ENCODE measurements at places on chromosomes 7 and 10.

- peak; percentile 68 for DNase-seq
Measured at GRCh38 chr10:62817121-62817765, 1.1 kb upstream of the EGR2 start.

- no peak for DNase-seq
Measured at GRCh38 chr7:90713628-90714027, 117.5 kb downstream of the CDK14 start.

DNA sequence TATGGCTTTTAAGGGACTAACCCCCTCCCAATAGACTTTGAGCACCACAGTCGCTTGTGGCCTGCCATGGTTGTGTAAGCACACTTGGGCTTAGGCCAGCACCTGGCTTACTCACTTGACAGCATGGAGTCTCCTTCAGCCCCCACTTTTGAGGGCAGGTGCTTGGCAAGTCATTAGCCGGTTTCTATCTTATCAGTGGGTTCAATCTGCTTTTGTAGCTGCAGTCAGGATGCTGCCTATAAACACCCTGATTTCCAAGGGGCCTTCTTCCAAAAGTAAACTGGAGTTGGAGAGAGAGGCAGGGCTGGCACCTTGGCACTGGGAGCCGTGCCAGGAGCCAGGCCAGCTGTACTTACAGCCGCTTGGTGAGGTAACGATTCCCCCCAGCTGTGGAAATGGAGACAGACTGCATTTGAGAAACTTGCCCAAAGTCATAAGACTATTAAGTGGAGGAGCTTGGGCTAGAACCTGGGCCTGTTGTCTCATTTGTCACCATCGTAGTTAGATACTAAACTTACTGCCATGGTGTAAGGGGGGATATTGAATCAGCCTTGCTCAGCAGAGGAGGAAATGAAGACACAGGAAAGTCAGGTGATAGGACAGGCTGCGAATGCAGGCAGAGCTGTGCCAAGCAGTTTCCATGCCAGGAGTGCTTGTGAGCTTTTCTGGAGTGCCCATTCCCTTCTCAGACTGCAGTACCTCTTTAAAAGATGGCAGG is 92.2 kb upstream of the EFCAB10 start:
- DNase-seq = no peak

DNA sequence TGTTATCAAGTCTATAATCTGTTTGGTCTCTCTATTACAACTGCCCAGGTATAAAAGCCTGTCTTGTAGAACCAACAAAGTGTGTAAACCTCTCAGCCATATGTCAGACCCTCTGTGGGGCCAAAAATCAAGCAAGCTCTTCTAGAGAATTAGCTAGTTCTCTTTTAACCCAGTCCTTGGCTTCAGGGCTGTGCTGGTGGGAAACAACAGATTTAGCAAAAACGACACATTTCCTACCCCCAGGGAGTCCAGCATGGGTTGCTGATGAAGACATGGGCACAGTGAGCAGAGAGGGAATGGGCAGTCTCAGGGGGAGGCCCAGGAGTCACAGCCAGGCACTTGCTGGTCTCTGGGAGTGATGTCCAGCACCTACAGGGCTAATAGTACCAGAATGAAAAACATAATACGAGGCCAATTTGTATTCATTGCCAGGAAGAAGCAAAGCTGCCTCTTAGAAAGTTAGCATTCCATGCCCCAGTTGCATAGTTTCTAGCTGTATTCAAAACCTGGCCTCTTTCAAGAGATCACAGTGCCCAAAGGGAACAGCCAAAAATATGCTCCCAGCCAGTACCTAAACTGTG is 80.1 kb downstream of the FRMD4A start:
- DNase-seq = no peak

DNA sequence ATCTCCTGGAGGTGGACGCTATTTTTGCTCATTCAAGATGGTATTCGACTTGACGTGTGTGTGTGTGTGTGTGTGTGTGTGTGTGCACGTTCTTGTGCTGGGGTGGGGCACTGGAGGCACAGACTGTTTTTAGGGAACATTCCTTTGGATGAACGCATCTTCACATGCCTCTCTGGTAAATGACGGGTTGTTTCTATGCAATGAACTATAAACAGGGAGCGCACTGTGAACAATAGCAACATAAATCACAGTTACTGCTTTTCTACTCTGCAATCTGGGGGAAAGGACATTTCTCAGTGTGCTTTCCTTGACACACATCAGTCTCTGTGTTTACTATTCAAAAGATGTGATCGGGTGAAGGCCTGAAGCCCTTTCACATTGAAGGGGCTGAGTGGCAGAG is 120.1 kb upstream of the PITRM1 start:
- no peak for DNase-seq

DNA sequence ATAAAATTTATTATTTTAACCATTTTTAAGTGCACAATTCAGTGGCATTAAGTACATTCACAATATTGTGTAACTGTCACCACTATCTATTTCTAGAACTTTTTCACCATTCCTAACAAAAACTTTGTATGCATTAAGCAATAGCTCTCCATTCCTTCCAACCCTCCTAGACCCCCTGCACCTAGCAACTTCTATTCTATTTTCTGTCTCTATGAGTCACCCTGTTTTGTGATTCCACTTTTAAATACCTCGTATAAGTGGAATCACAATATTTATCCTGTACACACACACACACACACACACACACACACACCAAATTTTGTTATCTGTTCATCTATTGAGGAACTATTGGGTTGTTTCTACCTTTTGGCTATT is 89.2 kb downstream of the ARID5B start:
- DNase-seq = no peak

DNA sequence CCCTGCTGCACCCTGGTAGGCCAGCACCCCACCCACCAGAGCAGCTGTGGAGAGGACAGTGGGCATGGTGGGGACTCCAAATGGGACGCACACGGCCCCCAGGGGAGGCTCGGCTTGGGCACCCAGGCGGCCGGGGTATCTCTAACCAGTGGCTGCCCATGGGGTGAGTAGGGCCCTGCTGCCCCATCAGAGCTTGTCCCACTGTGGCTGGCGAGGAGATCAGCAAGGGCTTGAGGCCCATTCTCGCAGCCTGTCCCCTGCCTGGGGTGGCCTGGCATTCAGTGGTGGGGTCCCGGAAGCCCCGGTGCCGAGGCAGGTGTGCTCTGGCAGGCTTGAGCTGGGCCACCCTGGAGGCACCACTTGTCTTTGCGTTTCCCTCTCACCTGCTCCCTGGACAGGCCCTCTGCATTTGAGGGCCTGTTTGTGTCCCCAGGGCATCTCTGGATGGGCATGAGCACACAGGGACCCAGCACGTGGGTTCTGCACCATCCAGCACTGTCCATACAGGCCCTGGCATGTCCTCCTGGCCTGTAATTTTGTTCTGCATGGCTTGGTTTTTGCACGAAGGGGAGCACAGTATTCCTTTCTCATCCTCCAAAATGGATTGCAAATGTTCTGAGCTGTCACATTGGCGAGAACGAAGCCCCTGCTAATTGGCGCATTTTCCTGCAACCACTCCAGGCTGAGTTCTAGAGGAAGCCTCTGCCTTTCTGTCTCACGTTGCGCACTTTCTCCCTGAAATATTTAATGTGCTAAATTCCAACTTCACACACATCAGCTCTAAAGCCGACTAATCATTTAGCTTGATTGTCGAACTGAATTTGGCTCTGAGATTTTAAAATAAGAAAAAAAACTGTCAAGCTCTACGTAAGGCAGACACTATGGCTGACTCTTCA is 27.2 kb downstream of the PWWP2B start:
- DNase-seq = no peak

DNA sequence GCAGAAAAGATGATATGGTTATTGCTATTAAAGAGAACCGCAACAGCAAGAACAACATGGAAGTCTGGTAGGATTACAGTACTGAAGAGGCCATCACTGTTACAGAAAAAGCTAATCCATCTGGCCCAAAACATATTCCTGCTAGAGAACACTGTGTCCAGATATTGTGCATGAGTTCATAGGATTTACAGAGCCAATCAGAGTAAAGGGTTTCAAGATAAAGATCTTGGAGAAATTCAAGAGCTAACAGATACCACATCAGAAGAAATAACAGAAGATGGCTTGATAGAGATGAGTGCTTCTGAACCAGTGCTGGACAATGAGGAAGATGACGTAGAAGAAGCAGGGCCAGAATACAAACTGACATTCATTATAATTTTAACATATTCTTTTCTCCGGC is 58.7 kb downstream of the MINDY3 start:
- no peak for DNase-seq

GRCh38 chr7:23672033-23672432 is 8.0 kb upstream of the FAM221A start:
- DNase-seq = no peak

DNA sequence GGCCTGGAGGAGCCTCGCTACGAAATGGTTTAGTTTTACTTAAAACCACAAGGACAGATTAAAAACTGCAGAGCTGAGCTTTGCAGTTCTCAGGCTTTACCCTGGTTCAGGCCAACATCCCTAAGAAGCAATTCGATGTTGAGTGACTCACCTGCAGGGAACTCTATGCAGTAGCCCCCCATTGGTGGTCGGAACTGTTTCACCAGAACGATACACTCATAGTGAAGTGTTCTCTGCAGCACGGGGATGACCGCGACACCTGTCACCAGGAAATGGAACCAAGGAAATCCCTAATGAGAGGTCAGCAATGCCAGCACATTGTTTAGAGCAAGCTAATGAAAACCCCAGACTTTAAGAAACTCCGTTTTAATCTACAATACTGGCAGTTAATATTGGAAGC is 18.0 kb downstream of the NUDT5 start:
- DNase-seq = no peak

GRCh38 chr10:3484306-3485056 is 300.5 kb downstream of the KLF6 start:
- DNase-seq = no peak

- no peak for DNase-seq
Measured at GRCh38 chr7:117572856-117573620, 93.2 kb downstream of the CFTR start.

DNA sequence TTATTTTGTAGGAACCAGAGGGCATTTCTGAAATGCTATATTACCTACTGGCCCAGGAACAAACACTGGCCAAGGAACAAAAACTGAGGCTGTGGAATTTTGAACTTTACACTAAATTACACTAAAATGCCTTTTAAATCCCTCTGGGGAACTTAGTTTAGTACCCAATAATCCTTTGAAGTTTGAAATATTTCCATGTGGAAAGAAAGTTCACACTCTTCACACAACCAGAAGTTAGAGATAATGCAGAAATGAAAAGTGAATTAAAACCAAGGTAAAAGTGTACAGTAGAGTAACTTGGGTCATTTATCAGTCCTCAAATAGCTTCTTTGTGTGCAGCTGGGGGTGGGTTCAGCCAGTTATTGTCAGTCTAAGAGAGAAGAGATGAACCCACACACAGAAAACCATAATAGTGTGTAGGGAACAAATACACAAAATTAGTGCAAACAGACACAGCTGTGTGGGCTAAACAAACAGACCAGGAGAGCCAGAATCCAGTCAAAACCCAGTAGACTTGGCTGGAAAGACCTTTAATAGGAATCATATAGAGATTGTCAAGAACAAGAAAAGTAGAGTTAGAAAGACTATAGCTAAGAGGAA is 46.5 kb upstream of the DGKI start:
- no peak for DNase-seq

DNA sequence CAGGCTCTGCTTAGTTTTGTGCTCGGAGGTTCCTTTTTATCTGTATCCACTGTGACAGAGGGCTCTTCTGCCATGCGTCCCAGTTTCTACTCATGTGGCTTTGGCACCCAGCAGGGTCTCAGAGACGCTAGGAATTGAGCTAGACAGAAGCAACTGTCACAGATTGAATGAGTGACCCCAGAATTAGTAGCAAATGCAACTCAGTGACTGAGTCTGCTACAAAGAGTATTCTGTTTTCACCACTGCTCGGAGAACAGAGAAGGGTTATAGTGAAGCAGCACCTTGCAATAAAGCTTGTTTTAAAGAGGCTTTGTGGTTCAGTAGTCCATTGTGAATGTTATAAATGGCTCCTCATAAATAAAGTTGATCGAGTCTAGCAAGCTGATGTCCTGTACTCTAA is 113.2 kb downstream of the DNAH11 start:
- DNase-seq = no peak

GRCh38 chr10:77879710-77880109 is 46.8 kb downstream of the DLG5 start:
- DNase-seq = no peak

DNA sequence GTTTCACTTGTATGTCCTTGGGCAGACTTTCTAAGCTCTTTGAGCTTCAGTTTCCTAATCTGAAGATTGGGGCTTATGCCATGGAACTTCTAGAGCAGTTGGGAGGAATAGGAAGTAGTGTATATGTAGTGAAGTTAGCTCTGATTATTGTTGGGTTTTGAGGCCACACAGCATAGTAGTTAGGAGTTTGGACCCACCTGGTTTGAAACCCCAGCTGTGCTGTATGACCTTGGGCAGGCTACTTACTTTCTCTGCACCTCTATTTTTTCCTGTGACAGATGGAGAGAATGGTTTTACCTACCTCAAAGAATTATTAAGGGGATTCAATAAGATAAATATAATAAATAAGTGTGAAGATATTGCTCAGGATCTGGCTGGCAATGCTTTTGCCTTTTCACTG is 61.4 kb upstream of the ADRB1 start:
- DNase-seq = no peak

GRCh38 chr7:90834771-90835170 is 238.7 kb downstream of the CDK14 start:
- DNase-seq = no peak

- DNase-seq = no peak
Measured at GRCh38 chr10:86334488-86335085, 32.0 kb downstream of the GRID1 start.

DNA sequence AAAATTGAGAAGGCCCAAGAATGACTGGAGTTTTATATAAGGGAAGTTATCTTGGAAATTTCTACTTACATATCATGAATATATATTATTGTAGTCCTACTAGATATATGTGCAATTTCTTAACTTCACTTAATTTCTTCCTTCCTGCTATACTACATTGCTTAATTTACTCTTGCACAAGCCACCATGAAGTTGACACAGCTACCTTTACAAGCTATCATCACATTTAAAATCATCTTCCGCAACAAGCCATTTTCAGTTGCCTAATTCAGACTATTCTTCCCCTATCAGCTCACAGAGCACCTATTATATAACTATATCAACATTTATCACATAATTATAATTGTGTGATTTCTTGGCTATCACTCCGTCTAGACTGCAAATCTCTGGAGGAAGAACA is 418.4 kb downstream of the PARD3 start:
- no peak for DNase-seq

GRCh38 chr7:36490419-36490830 is 100.8 kb downstream of the ANLN start:
- no peak for DNase-seq

GRCh38 chr7:91007371-91007770 is 256.9 kb upstream of the FZD1 start:
- DNase-seq = no peak

- DNase-seq = no peak
Measured at GRCh38 chr10:96056787-96057186, 13.4 kb downstream of the CCNJ start.

GRCh38 chr10:124004663-124005004 is 88.8 kb downstream of the CHST15 start:
- no peak for DNase-seq

GRCh38 chr7:39621784-39622411 is 1.5 kb upstream of the RALA start:
- no peak for DNase-seq
